Progenitor cell of endocrine pancreas (in vitro differentiated cells): ENCODE measurements at places on chromosomes 16 and 17.

- no peak for DNase-seq
These were observed 279.2 kb upstream of the RPL38 start for GRCh38 chr17:73924114-73924908.

GRCh38 chr16:50954469-50954868 is 196.6 kb downstream of the SALL1 start:
- no peak for DNase-seq

DNA sequence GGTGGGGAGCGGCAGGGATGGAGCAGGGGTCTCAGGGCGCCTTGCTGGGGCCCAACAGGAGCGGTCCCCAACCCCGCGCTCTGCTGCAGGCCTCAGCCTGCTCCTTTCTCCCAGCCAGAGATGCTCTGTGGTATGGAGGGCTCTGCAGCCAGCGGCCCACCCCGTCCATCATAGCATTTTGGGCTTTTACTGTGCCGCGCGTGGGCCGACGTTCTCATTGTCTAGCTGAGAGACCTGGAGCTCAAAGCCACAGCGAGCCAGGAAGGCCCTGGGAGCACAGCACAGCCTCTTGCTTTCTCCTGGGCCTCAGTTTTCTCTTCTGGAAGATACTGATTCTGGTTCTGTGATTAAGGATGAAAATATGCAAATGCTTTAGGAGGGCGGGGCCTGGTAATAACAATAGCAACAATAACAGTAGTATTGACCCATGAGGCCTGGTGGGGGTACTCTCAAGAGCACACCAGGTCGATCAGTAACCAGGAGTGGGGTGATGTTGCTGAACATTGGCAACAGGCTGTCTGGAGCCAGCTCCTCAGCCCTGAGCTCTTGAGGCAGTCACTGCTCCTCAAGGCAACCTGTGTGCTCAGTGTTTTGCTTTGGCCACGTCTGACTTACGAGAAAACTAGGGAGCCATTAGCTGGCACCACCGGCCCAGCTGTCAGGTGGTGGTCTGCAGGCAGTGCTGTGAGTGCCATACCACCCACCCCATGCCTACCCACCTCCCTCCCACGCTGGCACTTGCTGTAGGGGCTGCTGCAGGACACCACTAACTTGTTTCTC is 1.1 kb upstream of the RASD1 start:
- DNase-seq: no peak

DNA sequence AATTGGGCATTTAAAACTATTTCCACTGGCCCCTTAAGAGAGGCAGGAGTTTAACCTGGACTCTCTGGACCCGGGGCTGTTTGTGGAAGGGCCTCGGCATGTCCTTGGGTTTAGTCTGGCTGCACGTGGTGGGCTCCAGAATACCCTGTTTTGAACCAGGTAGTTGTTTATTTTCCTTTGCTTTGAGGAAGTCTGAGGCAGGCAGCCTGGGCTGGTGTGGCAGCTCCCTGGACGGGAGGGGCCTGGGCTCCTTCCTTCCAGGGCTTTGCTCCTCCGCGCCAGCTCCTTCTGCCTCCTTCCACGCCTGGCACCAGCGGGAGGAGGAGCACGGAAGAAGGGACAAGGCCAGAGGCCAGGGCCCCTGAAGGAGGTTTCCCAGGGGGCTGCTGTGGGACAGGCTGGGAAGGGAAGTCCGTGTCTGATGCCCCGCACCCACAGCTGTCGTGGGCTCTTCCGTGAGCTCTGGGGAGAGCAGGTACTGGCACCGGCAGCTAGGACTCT is 15.5 kb downstream of the BANP start:
- DNase-seq: no peak

GRCh38 chr16:27793249-27793622 is 243.3 kb downstream of the KATNIP start:
- DNase-seq: no peak

DNA sequence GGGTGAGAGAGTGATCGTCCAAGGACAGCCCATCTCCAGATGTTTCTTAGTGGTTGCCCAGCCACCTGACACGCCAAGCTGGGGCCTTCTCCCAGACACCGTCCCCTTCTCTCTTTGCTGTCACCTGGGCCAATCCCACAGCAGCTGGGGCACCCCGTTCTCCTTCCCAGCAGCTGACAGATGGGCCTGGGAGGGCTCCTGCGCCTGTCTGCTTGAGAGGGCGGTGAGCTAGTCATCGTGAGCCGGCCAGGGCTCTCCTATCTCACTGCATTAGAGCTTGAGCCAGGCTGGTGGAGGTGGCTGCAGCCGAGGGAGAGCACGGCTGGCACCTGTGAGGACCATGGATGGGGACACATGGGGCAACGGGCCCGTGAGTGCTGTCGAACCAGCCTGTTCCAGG is 41.2 kb downstream of the RAB11FIP3 start:
- DNase-seq: no peak

DNA sequence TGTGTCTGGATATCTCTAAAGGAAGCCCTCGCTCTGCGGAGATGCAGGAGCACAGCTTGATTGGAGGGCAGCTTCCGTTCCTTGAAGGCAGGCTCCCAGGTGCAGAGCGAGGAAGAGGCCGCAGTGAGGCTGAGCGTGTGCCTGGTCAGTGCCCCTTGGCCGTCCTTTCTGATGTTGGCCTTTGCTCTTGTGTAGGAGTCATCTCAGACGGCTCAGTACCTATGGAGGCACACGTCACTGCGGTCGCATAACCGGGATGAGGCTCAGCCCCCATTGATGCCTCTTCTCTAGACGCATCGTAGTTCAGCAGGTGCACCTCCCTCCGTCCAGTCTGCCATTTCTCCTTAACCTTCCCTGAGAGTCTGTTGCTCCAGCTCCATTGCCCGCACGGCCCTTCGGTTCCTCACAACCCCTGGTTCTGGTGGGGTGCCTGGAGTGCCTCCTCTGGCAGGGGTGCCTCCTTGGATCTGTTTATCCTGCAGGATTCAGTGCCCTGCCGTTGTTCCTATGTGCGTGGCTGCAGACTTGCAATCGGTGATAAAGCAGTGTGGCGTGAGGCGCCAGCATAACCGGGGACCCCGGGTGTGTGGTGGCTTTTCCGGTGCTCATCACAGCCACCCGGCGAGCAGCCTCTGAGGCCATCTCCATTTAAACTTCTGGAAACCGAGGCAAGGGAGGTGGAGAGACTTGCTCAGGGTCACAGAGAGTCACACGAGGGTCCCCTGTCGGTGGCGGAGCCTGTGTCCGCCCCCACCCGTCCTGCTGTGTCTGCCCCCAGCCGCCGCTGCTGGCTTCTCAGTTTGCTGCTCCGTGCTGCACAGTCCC is 188.8 kb upstream of the CHMP6 start:
- no peak for DNase-seq

- DNase-seq: no peak
These were observed 73.1 kb downstream of the CEP95 start for GRCh38 chr17:64579917-64580316.

GRCh38 chr17:8125947-8126490 is 2.1 kb upstream of the HES7 start:
- no peak for DNase-seq

- DNase-seq: no peak
These were observed 99.5 kb upstream of the AXIN2 start for GRCh38 chr17:65660947-65661346.

GRCh38 chr17:70767102-70767701 is 597.9 kb downstream of the KCNJ2 start:
- no peak for DNase-seq
